ENCODE measurements at places on chromosomes 13 and 19.
A peak's percentile ranks its signal among the peaks of the same experiment; 100 is the strongest.

DNA sequence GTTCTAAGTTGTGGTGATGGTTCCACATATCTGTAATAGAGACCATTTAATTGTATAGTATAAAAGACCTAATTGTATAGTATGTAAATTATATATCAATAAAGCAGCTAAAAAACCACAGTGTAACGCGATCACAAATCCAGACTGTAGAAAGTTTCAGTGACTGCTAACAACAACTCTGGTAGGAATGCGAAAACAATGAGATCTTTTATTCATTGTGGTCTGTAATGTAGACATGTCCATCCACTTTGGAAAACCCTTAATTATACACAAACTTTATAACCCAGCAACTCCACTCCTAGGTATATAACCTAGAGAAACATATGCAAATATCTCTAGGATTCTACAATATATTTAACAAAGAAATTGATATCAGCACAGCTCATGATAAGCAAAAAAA, 549.5 kb downstream of the SLITRK1 start:
- no peak for DNase-seq

DNA sequence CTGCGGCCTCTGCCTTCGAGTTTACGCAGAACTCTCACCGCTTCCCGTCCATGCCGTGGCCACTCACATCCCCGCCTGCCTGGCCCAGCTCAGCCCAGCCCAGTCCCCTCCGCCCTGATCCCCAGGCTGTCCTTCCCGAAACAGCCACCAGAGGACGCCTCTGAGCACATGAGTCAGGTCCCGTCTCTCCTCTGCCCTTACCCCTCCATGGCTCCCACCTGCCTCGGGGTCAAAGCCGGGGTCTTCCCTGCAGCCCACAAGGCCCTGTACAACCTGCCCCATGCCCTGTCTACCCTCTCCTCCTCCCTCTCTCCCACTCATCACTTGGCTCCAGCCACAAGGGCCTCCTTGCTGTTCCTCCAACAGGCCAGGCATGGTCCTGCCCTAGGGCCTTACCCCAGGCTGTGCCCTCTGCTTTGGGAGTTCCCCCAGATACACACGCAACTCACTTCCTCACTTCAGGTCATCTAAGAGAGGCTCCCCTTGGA, 8.1 kb upstream of the SEMA6B start:
- peak; percentile 89 for DNase-seq

DNA sequence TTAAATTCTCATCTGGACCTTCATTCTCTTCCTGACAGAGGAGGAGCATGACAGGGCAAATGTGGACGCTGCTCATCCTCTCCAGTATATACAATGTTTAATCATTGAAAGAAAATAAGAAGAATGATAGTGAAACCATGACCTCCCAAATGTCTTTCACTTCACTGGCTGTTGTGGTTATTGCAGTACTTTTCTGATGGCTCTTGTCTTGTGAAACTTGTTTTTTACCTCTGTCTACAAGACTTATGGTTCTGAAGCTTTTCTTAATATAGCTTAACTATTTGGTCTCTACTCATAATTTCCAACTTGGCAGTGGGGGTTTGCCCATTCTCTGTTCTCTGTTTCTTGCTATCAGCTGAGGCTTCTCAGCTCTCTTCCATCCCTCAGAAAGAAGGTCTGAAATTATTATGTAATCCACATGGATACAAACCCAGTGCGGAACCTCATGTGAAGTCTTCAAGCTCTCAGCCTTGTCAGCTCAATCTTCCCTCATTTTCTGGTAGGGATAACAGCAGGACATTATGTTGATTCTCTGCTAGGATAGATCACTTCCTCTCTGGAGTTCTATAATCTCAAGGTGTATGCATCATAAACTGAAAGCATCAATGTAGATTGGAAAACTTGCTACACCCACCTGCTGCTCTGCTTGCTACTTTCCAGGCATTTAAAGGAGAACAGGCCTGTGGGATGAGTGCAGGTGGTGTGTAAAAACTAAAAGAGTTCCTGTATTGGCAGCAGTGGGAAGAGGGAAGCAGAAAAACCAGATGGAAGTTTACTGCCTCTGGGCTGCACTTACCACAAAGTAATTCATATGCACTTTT, 250.3 kb upstream of the HTR2A start:
- no peak for DNase-seq

GRCh38 chr19:44757735-44758505, 9.4 kb downstream of the BCL3 start:
- no peak for DNase-seq

- peak; percentile 73 for DNase-seq
Measured at GRCh38 chr19:3785938-3786824, at the start of gene MATK. MATK (minus strand) TSS chr19:3786381; CDS start chr19:3785135, 1,246 bp downstream.

DNA sequence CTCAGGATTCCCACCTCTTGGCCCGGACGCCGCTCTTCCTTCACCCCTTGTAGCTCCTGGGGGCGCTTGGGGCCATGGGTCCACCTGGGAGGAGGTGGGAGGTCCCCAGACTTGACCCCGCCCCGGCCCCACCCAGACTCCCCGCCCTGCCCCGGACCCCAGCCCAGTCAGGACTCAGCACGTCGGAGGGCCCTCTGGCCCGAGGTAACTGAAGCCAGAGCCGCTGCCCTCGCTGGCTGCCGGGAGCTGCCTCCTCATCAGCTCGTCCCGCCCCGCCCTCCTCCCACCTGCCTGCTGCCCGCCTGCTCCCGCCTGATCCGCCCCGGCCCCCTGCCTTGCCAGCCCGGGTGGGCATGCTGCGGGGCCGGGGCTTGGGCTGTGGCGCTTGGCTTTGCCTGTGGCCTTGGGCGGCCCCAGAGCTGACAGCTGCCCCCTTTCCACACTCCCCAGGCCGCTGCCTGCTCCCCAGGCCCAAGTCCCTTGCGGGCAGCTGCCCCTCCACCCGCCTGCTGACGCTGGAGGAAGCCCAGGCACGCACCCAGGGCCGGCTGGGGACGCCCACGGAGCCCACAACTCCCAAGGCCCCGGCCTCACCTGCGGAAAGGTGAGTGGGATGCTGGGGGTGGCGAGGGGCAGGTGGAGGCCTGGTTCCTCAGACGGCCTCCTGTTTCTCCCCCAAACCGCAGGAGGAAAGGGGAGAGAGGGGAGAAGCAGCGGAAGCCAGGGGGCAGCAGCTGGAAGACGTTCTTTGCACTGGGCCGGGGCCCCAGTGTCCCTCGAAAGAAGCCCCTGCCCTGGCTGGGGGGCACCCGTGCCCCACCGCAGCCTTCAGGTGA, 9.4 kb downstream of the ARHGAP33 start:
- DNase-seq, result no peak

- peak; percentile 79 for DNase-seq
Measured at GRCh38 chr19:4456843-4457653, 546 bp downstream of the UBXN6 start.

GRCh38 chr13:97174638-97175037, 47.5 kb upstream of the MBNL2 start:
- DNase-seq, result no peak
